ENCODE measurements at places on chromosomes 5 and 9.

DNA sequence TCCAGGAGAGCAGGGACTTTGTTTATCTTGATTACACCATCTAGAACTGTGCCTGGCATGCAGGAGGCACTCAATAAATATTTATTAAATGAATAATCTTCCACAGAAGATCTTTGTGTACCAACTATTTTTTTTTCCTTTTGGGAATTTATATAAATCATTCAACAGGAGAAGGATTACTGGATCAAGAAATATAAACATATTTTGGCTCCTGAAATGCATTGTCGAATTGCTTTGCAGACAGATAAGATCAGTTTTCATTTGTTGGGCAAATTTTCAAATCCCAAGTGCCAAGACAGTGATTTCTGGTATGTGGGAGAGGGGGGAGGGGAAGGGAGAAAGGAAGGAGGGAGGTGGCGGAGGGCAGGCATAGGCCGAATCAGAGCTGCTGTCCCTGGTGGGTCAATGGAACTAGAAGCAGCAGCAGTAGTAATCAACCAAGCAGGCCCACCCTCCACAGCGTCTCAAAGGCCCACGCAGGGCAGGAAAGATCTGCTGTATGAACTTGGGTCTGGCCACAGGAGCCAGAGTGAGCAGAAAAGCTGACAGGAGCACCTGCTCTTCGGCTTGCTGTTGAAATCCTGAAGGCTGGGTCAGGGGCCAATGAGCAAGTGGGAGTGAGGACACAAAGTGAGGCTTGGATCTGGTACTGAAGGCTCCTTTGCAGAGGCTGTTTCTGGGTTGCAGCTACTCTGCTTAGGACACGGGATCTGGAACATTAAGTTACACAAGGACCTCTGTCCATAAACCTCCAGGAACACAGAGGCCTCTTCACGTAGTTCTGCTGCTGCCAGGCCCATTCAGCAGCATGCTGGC lies 15.8 kb upstream of the TRAF1 start:
- no peak for DNase-seq

DNA sequence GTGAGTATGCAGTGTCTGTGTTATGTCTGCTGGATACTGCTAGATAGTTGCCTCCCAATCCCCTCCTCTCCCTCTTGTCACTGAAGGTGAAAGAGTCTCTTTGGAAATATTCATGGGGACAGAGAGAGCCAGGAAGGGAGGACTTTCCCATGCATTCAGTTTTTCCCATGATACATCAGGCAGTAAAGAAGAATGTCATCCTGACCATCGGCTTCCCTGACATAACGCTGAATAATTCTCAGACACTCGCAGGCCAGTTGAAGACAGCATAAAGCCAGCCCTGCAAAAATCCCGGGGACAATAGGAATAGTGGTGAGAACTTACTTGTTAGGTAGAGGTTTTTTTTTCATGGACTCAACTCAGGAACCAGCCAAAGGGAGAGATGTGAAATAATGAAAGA lies 58.1 kb downstream of the KLF4 start:
- DNase-seq, result no peak

- DNase-seq, result peak; percentile 63
These were observed 19.2 kb downstream of the GSN start for GRCh38 chr9:121286973-121287741.

GRCh38 chr9:121652021-121652837 lies 795 bp downstream of the DAB2IP start:
- DNase-seq, result no peak

- DNase-seq, result no peak
These were observed 12.0 kb downstream of the SEMA6A start for GRCh38 chr5:116562669-116563068.

GRCh38 chr9:20552874-20553557 lies 69.3 kb downstream of the MLLT3 start:
- DNase-seq, result no peak

GRCh38 chr9:20472342-20473045 lies 149.8 kb downstream of the MLLT3 start:
- no peak for DNase-seq

- DNase-seq, result no peak
These were observed 24.4 kb upstream of the C5orf46 start for GRCh38 chr5:147930769-147931168.

GRCh38 chr5:157046041-157046440 lies 12.9 kb downstream of the HAVCR1 start:
- no peak for DNase-seq

- DNase-seq, result no peak
These were observed 65.2 kb upstream of the SPIN1 start for GRCh38 chr9:88322906-88323566.

DNA sequence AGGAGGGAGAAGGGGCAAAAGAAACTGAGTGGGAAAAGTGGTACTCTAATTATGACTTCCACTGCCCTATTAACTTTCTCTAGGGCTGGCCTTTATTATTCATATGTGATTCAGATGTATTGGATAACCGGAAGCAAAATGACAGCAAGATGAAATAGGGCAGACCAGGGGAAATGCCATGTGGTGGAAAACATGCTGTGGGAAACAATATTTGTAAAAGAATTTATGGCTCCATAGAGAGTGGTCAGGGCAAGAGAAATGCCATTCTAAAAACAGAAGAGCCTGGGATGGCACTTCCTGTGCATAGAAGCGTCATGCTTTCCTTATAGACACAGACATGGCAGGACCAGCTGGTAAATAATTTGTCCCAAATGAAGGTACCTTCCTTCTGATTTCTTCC lies 67.7 kb downstream of the MEGF10 start:
- DNase-seq, result no peak

DNA sequence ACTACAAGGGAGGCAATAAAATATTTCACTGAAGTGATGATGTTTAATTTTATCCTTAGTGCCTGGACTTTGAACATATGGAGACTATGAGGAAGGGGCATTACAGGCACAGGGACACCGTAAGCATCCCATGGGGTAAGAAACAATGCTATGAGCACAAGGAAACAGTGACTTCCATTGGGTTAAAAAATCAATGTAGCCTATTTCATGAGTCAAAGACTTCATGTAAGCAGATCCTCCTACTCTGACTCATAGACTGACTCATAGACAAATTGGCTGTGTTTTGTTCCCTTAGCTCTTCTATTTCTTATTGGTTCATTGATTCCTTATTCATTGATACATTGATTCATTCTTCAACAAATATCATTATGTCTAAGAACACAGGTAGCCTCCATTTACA lies 351.0 kb downstream of the PRELID2 start:
- DNase-seq, result no peak

DNA sequence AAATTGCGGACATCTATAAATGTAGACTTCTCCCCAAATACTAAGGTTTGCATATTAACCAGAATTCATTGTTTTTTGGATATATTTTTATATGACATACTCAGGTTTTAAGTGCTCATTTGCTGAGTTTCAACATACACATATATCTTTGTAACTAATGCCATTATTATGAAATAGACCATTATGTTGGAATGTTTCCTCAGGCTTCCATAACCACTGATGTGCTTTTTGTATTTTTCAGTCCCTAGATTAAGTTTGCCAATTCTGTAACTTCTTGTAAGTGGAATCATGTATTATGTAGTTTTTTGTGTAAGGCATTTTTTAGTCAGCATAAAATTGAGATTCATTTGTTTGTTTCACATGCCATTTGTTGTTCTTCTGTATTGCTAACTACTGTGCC lies 32.1 kb downstream of the HSPA4 start:
- no peak for DNase-seq

DNA sequence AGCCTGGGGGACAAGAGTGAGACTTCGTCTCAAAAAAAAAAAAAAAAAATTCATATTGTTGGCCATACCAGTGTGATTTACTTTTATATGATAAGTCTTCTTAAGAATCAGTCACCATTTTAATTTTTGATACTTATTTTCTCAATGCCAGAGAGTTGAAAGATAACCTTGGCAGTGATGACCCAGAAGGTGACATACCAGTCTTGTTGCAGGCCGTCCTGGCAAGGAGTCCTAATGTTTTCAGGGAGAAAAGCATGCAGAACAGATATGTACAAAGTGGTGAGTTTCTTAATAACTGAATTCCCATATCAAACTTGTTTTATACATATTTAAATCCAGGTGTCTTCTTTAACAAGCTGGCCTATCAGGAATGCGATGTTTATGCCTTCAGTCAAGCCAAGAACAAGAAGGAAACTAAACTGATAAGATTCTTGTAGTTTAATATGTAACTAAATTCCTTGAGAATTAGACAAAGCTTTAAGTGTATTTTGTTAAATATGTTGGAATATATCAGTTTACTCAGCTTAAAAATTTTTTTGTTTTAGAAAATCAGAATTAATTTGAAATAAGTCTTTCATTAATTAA lies 81.5 kb downstream of the NIPBL start:
- DNase-seq, result no peak

DNA sequence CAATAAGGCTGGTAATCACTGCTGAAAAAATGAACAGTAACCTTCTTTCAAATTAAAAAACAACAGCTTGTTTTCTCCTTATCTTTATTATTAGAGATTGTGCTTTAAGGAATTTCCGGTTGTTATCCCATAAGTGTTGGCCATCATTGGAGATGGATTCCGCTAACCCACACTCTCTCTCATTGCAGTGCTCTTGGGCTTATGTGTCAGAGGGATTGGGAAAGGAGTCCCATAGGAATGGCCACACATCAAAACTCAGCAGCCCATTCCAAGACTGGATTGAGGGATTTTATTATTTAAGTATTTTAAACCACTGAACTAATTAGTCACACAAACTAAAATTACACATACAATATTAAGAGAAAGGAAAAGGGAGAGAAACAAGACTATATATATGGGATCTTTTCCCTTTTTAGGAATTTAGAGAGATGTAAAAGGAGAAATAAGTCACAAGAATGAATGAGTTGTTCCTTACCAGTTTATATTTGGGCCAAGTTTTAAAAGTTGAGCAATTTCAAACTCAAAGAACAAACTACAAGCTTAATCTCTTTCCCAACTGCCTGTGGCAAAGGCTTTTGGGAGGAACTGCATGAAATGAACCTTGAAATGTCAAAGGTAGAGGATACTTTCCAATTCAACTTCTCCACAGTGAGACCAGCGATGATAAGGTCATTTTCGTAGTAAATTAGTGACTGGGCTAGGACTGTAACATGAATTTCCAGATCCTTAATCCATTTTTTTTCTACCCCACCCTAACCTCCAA lies 2.4 kb downstream of the SPINK6 start:
- DNase-seq, result no peak

DNA sequence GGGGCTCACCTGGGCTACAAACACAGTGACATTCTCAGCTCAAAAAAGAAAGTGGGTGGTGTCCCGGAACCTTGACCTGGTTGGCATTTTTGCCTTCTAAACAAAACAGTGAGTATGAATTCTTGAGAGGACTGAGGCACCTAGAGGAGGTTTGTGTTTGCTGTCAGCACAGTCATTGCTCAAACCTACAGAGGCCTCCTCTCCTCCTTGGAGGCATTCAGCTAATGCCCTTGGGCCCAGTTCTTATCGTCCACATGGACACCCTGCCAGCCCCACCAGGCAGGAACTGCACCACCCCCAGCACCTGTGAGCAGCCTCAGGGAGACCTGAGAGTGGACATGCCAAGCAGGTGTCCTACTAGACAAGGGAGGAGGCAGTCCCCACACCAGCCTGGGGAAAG lies 156.7 kb downstream of the SYK start:
- no peak for DNase-seq

- DNase-seq, result no peak
These were observed 200.2 kb downstream of the SEMA6A start for GRCh38 chr5:116374434-116374852.

GRCh38 chr5:37954561-37954960 lies 114.7 kb upstream of the GDNF start:
- DNase-seq, result no peak

- no peak for DNase-seq
These were observed 77.5 kb downstream of the DPYSL3 start for GRCh38 chr5:147432323-147432722.

DNA sequence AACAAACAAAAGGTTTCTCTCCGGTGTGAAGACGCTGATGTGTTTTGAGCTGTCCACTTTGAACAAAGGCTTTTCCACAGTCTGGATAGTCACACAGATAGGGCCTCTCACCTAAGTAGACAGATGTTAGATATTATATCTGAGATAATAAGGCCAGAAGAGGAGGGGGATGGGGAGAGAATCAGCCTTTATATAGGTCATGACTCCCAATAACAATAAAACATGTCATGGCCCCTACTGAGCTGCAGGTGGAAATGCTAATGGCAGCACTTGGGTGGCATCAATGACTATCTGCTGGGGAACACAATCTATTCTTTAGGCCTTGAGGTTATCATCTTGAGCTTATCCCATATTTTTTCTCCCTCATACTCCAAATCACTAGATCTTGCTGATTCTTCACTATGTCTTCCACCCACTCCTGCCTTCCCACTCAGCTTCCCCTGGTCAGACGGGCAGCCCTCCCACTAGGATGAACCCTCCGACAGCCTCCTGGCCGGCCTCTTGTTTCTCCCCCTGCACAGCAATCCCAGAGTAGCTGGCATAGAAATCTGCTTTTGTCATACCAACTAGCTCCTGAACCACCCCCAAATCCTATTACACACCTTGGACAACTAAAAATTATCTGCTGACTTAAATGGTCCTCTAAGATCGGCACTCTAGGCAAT lies 11.5 kb upstream of the SLC35D2 start:
- DNase-seq, result no peak

GRCh38 chr5:39186722-39187539 lies 32.4 kb downstream of the FYB1 start:
- no peak for DNase-seq

DNA sequence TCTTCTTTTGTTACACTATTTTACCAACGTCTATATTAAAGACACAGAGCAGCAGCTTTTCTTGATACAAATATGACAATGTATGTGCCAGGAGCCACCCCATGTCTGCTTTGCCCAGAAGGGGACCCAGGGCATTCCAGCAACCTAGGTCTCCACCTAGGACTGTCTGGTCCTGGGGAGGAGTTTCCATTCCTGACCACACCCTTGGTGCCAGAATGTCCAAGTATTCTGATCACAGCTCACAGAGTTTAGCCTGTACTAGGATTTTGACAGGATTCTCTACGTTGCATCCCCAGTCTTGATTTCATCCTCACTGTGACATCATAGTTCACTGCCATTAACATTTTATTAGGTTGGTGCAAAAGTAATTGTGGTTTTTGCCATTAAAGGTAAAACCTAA lies 224.7 kb downstream of the SREK1 start:
- DNase-seq, result no peak

DNA sequence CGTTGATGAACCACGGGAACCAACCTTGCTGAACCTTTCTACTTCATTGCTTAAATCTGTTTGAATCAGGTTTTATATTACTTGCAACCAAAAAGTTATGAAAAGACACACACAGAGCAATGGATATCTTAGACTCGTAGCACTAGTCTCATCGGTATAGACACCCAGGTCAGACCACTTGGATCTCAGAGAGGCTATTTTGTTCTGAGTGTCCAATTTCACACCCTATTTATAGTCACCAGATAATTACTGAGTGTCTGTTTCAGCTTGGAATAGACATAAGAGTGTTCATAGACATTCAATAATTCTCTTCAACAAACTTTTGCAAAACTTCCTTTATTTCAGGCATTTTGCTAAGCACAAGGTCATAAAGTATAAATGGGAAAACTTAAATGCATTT lies 145.4 kb upstream of the EGFLAM start:
- DNase-seq, result no peak

DNA sequence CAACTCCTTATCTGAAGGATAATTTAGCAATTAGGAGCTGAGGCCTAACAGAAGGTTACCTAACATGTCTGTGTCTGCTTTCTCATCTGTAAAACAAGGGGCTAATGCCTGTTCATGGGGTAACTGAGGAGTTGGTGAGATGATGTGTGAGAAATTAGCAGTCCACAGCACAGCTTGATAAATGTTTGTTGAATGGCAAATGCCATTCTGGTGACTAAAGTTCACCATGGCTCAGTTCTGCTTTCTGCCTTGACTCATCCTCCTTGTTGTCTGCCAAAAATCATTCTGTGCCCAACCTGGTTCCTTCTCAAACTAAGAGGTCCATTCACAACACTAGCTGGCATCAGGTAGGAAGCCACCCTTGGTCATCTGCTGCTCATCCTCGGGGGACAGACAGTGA lies 552.0 kb upstream of the KLF4 start:
- no peak for DNase-seq

All from COR-L47 (cell line).